ENCODE measurements at places on chromosomes 5 and 9.

DNA sequence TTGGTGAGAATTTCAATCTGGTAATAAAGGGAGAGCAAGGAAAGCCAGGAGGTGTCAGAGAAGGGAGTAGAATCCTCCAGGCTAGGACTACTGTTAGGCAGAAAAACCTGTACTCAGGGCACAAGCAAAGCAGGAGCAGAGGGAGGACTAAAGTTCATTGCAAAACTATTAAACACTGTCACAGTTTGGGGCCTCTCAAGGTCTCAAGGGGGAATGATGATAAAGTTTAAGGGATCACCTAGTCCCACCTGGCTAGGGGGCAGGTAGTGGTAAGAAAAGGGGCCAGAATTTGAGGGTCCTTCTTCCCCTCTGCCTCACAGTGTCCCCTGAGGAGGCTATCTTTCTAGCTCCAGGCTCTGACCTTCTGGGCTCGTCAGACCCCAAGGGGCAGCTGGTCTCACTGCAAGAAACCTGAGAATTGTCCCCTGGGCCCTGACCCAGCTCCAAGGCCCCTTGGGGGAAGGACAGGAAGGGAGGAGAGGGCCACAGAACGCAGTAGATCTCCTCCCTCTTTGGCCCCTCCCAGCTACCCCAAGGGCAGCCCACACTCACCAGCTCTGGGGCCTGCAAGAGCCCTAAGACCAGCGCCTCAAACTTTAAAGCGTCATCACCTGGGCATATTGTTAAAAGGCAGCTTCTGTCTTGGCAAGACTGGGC is 974 bp downstream of the CCDC69 start:
- no peak for DNase-seq

- no peak for DNase-seq
Measured at GRCh38 chr9:12723409-12724028, 30.3 kb downstream of the TYRP1 start.

DNA sequence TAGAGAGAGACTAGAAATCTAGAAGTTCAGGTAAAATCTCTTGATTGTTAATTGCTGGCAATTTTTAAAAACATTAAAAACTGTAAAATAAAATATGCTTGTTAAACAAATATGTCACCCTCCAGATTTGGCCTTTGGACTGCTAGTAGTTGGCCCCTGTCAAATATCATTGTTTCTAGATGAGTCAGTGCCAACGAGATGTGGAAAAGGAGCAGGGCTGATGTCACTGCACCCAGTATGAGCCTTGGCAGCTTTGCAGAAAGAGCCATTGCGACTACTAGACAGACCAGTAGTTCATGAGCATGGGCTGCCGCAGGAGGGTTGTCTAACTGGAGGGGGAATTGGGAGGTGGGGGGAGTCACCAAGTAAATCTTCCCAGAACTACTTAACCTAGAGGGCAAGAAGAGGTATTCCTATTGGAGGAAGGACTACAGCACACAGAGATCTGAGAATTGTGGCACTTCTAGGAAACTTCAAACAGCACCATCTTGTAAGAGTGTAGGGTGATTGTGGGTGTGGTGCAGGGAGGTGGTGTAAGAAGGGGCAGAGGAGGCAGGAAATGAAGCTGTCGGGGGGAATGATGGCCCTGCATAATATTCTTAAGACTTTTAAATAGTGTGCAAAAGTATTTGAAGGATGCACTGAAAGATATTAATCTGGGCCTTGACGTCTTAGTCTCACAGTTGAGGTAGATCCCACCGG is 7.1 kb upstream of the DOCK2 start:
- no peak for DNase-seq

DNA sequence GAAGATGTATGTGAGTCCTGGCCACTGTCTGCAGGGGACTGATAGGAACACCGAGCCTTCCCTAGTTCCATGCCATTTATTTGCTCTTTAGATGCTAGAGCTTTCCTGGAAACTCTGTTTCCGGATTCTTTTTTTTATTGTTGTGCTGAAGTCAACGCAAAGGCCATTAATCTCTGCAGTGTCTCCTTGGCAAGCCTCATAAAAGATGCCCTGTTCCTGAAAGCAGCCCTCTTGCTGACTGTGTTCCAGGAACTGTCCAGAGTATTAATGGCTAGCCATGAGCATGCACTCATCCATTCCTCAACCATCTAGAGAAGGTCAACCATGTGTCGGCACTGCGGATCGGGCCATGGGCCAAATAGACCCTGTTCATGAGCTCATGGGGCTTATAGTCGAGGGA is 42.9 kb upstream of the SMAD5 start:
- no peak for DNase-seq

DNA sequence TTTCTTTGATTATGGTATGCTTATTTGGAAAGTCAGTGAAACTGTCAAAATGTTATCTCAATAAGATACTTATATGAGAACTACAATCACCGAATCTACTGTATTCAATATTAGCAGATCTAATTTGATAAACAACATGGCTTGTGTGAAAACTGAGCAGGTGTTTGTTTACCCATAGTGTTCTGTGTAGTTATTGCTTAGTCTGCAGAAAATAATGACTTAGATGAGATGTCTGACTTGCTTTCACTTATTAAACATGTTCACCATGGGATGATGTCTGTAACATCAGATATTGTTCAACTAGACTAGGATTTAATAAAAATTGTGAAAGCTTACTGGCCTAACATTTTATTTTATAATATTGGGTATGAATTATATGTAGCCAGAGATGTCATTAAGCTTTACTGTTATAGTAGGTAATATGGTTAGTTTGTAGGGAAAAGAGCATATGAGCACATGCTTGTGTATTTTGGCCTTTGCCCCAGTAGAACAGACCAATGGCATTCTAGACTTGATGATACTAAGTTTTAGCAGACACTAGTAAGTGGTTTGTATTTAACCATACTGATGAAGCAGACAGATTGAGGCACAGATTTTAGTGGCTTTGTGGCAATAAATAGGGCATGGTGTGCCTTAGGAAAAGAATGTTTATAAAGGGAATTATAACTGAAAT is 16.4 kb downstream of the SUB1 start:
- no peak for DNase-seq

GRCh38 chr5:40623480-40624420 is 56.0 kb upstream of the PTGER4 start:
- no peak for DNase-seq

DNA sequence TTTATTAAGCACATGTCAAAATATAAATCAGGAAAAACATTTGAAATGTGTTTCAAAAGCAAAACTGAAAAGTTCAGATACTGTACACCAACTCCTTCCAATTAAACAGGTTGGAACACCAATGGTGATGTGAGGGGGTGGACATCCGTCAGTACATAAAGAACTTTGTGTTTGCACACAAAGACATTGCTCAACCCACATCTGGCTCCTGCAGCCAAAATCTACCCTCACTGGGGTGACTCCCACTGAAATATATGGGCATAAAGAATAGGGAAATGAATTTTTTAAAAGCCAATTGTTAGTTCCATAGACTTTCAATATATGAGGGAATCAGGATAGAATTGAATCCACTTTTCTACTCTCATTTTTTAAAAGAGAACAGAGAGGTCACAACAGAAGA is 63.9 kb downstream of the MEGF9 start:
- no peak for DNase-seq

DNA sequence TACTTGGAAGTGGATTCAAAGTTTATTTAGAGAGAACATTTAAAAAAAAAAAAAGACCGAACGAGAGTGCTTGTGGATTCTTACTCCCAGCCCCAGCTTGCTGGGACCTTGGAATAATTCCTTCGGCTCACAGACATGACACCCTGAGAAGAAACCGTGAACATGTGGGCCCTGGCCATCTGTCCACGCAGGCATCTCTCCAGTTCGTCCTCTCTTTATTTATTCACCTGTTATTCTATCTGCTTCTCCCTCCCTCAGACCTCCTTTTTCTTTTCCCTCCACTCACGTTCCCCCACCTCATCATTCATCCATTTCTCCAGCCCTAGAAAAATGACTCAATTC is 93.7 kb upstream of the PHYKPL start:
- no peak for DNase-seq

GRCh38 chr5:81495286-81495685 is 101.4 kb upstream of the ACOT12 start:
- no peak for DNase-seq

GRCh38 chr5:154421868-154422267 is 23.9 kb upstream of the SAP30L start:
- DNase-seq, result no peak

- no peak for DNase-seq
Measured at GRCh38 chr9:134286471-134287245, 39.6 kb upstream of the RXRA start.

DNA sequence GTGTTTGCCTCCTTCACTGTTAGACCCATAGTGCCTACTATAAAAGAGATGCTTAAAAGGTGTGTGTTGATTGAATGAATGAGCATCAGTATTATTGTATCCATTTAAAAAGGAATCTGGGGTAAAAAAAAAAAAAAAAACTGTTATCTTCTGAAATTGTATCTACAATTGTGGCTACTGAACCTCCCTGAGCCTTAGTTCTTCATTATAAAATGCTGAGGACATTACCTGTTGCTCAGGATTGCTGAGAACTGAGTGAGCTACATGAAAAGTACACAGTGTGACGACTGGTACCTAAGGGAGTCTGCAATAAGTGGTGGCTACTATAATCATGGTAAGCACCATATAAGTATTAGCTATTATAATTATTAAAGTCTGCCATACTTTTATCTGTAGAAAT is 270.7 kb downstream of the NR3C1 start:
- DNase-seq, result no peak

- no peak for DNase-seq
Measured at GRCh38 chr9:114852050-114852594, 46.3 kb upstream of the TNFSF15 start.

- no peak for DNase-seq
Measured at GRCh38 chr9:4289411-4290326, 10.2 kb downstream of the GLIS3 start.

DNA sequence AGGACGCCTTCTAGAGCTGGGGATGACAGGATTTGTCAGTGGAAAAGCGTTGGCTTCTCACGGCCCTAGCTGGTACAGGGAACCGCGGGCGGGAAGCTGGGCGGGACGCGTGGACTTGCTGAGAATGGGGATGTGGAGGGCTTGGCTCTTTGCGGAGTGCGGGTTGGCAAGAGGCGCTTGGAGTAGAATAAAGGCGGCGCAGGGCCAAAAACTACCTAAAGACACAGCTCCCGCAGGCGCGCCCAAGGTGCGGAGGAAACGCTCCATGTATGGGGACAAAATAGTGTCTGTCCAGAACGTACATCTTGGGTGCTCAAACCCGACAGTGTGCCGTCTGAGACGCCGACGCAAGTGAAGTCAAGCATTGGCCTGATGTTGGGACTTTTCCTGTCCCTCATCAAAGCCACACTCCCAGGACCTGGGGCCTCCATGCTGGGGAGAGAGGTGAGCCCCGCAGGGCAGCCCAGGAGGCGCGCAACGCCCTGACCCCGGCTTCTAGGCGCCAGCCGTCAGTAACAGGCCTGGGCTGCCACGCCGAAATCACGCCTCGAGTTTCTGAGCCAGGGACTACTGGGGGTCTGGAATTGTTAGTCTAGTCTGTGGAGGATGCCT is 1.6 kb upstream of the NKX2-5 start:
- DNase-seq, result no peak

DNA sequence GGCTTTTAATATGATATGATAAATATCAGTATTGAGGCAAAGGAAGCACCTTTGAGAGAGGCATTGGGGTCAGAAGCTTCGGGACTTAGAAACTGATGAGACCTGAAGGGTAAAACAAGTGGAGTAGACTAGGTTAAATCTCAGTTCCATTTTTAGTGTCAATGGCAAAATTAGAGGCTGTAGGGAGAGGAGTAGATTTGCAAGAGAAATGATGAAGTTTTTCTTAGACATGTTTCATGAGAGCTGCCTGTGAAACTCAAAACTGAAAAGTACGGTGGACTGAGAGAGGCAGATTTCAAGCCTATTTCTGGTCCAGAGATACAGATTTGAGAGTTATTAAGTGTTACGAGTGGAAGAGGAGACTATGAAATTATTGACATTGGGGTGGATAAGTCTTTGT is 278.5 kb downstream of the TAF11L14 start:
- DNase-seq, result no peak

DNA sequence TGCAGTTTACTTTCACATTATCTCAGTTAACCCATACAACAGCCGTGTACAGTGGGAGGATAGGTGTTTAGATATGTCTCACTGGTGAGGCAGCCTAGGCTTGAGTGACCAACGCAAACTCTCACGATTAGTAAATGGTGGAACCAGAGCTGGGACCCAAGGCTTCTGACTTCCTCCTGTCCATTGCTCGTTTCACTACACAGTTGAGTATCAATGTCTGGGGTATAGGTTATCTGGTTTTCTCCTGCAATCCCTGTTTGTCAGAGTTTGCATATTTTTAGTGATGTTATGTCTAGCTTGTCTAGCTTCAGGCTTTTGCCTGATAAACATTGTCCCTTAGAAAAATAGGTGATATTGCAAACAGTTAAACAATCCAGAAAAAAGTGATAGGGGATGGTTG is 62.6 kb downstream of the NUP214 start:
- no peak for DNase-seq

GRCh38 chr9:92736563-92737215 is 27.9 kb downstream of the BICD2 start:
- no peak for DNase-seq

DNA sequence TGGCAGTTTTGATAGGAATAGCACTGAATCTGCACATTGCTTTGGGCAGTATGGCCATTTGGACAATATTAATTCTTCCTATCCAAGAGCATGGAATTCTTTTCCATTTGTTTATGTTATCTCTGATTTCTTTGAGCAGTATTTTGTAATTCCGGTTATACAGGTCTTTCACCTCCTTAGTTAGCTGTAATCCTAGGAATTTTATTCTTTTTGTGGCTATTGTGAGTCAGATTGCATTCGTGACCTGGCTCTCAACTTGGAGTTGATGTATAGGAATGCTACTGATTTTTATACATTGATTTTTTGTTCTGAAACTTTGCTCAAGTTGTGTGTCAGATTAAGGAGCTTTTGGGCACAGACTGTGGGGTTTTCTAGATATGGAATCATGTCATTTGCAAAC is 24.0 kb downstream of the TMEM161B start:
- no peak for DNase-seq

- DNase-seq, result no peak
Measured at GRCh38 chr5:157479166-157479565, 19.2 kb downstream of the NIPAL4 start.

GRCh38 chr5:79333852-79334557 is 98.1 kb downstream of the JMY start:
- DNase-seq, result no peak

DNA sequence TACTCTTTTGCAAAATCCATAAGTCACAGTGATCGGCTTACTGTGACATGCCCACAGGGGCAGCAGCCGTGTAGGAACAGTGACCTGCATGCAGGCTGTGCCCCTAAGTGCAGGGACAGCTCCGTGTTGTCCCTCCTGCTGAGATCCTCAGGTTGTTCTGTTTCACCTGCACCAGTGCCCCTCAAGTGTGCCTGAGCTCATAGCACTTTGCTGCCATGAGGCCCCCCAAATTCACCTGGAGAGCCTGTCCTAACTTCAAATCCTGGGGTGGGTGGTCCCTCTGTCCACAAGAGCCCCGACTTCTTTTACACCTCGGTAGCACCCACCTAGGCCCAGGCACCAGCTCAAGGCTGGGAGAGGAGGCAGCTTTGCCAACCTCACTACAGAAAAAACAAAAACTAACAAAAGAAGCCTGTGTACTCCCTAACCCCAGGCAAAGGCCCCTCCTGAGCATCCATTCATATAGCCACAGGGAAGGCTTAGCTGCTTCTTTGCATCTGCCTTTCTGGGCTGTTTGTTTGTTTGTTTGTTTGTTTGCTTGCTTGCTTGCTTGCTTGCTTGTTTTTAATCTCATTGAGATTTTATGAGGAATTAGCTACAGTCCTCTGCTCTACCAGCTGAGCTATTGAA is 214.5 kb downstream of the AUH start:
- no peak for DNase-seq

GRCh38 chr5:19903611-19904010 is 84.4 kb downstream of the CDH18 start:
- DNase-seq, result no peak
